ENCODE measurements at places on chromosomes 11 and 22.

DNA sequence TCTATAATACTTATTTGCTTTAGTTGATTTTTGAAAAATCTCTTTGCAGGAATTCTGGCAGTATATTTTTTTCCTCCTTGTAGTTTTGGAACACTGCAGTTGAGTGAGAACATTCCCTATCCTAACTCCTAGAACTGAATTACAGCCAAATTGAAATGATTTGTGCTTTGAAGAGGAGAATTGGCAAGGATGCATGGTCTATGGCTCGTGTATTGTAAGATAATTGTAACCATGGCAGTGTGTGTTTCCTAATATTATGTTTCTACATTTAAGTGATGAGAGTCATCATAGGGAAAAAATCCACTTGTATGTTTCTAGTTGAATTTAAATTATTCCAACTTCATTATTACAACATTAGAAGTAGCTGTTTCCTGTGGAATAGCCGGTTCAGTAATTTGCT is 80.9 kb upstream of the MYO18B start:
- no peak for DNase-seq

- DNase-seq: no peak
Observed at GRCh38 chr11:47688111-47688510, 27.1 kb downstream of the AGBL2 start.

DNA sequence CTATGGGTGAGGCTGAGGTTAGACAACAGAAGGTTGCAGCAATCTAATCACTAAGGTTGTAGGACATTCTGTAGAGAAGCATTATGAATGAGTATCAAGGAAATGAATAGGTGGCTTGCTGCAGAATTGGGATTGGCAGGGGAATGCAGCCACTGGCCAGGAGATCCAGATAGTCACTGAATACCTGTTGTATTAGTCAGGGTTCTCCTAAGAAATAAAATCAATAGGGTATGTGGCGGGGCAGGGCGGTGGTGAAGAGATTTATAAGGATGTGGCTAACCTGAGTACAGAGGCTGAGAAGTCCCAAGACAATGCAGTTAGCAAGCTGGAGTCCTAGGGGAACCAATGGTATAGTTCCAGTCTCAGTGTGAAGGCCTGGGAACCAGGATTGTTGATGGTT is 163.0 kb downstream of the SPON1 start:
- DNase-seq: no peak

DNA sequence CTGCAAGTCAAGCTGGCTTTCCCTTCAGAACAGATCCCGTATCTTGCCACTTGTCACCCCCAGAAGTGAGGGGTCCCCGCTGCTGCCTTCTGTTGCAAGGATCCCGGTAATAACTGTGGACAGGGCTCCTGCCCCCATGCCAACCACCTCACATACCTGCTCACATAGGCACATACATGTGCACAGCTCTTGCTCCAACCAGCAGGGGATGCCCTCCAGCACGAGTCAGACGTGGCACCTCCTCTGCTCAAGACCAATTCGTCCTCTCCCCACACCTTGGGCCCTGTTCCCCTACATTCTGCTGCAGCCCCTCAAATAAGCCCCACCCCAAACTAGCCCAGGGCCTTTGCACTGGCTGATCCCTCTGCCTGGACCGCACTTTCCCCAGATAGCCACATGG is 163.3 kb downstream of the CRYBB2 start:
- no peak for DNase-seq

All from fibroblast of skin of left biceps (primary cell).